Keratinocyte (primary cell): ENCODE measurements at places on chromosomes 12 and 14.

- no peak for DNase-seq
Measured at GRCh38 chr12:3718100-3718499, 34.8 kb downstream of the CRACR2A start.

GRCh38 chr12:57001448-57001906 lies 4.9 kb downstream of the ZBTB39 start:
- DNase-seq, result peak; percentile 23

GRCh38 chr12:131226345-131227265 lies 272.9 kb downstream of the ADGRD1 start:
- no peak for DNase-seq

GRCh38 chr12:1320021-1320420 lies 274.4 kb downstream of the FBXL14 start:
- no peak for DNase-seq
